Stimulated activated CD4-positive, alpha-beta T cell treated with anti-CD3 and anti-CD28 coated beads, Interleukin-1b, Interleukin-23, amount 100 ng/mL, for 1 hour (primary cell): ENCODE measurements at places on chromosomes 2 and 18.

- DNase-seq: no peak
Measured at GRCh38 chr2:225998653-225999052, 599.1 kb downstream of the NYAP2 start.

DNA sequence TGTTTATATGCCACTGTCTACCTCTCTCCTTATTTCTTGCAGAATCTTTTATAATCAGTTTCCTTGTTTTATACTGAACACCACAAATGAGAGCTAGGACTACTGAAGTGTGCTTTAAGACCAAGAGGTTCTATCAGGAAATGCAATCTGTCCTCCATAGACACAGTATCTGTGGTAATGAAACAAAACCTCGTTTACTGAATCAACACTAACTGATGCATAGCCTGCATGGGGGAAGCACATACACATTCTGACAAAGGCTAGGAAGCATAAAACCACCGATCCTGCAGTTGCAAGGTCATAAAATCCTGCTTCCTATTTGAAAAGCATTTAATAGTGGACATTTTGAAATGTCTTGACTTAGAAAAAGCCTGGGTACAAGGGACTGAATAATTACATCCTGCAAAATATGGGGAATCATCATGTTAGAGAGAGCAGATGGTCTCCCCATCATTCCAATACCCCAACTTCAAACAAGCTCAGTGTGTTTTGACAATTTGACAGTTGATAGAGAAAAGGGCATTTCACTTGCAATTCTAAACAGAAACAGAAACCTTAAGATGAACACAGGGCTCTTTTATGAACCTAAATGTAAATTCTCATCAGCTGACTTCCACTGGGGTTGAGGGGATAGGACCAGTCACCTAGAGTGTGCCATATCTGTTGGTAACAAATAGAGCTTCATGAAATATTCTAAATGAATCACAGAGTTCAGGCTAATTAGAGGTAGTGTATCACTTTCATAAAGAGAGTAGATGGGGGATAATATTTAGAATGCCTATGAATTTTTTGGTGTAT is 1845.6 kb upstream of the PIK3C3 start:
- DNase-seq: no peak

- DNase-seq: no peak
Measured at GRCh38 chr18:74715306-74715705, 117.6 kb downstream of the ZNF407 start.

GRCh38 chr2:105597806-105598803 is 146.6 kb upstream of the NCK2 start:
- no peak for DNase-seq

GRCh38 chr2:229713371-229714079 is 830 bp downstream of the DNER start:
- no peak for DNase-seq

DNA sequence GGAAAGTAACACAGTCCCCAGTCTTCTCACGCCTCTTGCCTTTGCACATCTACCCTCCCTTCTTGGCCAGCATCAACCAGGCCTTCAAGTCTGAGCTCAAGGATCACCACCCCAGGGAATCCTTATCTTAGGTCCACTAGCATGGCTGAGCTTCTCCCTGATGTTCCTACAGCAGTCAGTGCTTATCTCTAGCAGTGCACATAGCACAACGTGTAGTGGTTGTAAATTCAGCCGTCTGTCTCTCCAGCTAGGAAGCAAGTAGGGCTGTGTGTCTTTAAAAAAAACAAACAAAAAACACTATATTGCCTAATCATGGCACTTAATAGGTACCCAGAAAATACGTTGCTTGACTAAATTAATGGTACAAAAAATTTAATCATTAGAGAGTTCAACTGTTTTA is 29.2 kb downstream of the KCNG3 start:
- DNase-seq: no peak

- no peak for DNase-seq
Measured at GRCh38 chr2:223196331-223196730, 144.3 kb downstream of the KCNE4 start.
